ENCODE measurements at places on chromosomes 2 and 18.

DNA sequence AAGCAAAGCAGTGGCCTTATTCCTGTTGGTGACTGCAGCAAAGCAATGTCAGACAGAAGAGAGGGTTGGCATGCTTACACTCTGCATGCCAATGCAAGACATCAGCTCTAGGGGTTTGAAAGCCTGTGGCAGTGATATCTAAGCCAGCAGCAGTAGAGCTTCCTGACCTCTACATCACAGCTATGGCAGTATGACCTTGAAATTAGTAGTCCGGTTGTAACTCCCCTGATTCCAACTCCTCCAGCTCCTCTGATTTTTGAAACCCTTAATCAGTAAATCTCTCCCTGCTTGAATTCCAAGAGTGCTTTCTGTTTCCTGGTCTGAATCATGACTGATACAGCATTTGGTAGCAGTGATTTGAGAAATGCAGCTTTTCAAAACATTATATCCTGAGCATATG lies 60.0 kb upstream of the LRP1B start:
- no peak for DNase-seq

DNA sequence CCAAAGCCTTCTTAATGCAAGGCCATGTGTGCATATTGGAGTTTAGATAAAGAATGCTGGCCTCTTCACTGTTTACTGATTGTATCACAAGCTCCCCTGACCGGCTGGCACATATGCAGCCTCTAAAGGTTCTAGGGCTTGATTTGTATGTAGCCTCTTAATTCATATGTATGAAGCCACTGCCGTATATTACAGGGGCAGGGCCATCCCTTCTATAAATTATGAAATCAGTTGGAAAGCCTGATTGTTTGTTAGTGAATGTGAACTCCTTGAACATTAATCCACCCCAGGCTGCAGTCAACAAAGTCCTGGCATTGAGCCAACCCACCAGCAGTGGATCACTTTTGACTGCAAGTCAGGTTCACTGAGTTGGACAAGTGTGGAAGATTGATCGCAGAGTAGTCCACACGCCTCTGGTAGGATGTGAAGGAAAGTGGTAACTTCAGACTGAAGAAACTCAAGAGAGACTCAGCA lies 61.6 kb upstream of the PARD3B start:
- DNase-seq, result peak; percentile 42

DNA sequence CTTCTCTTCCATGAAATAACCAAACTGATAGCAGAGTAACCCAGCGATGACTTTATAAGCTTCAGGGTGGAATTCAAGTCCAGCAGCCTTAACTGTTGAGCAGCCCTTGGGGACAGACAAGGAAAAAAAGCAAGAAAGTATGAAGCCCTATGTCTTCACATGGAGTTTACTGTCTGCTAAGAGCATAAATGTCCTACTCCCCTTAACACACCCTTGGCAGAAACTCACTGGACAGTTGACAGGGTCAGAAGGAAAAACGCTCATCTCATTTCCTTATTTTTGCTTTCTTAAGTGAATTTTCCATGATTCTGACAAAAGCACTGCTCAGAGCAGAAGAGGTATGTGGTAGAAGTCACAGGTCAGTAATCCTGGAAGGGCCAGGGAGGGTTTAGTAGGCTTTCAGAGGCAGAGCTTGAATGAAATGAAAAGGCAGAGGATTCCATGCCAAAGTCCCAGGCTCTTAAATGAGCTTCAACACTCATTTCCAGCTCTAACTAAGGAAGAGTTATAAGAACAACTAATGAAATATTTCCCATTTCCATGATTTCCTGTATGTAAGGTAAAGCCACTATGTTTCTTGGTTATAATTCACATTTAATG lies 683.3 kb upstream of the KLHL29 start:
- no peak for DNase-seq

DNA sequence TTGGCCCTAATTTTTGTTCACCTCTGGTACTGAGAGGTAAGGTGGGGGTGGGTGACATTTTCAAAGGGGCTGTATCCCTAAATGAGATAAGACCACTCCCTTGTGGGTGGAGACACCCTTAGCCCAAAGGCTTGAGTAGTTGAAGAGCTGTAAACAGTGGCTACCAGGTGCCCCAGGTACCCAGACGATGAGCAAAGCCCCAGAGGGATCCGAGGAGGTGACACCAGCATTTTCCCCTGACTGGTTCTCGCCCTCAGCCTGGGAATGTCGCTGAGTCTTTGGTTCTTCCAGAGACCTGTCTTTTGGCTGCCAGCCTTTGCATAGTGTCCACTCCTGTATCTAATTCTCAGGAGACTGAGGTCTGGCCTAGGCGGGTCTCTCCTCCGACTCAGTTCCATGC lies 36.5 kb downstream of the RRM2 start:
- DNase-seq, result no peak

GRCh38 chr18:36309436-36310391 lies 12.2 kb downstream of the FHOD3 start:
- DNase-seq, result no peak

- no peak for DNase-seq
Observed at GRCh38 chr2:1306687-1307516, 106.4 kb upstream of the TPO start.

GRCh38 chr2:155792666-155793065 lies 539.9 kb downstream of the NR4A2 start:
- DNase-seq, result no peak

- no peak for DNase-seq
Observed at GRCh38 chr2:82120115-82120514, 1815.6 kb upstream of the LRRTM1 start.

- DNase-seq, result no peak
Observed at GRCh38 chr2:169946546-169946945, 119.3 kb downstream of the UBR3 start.

DNA sequence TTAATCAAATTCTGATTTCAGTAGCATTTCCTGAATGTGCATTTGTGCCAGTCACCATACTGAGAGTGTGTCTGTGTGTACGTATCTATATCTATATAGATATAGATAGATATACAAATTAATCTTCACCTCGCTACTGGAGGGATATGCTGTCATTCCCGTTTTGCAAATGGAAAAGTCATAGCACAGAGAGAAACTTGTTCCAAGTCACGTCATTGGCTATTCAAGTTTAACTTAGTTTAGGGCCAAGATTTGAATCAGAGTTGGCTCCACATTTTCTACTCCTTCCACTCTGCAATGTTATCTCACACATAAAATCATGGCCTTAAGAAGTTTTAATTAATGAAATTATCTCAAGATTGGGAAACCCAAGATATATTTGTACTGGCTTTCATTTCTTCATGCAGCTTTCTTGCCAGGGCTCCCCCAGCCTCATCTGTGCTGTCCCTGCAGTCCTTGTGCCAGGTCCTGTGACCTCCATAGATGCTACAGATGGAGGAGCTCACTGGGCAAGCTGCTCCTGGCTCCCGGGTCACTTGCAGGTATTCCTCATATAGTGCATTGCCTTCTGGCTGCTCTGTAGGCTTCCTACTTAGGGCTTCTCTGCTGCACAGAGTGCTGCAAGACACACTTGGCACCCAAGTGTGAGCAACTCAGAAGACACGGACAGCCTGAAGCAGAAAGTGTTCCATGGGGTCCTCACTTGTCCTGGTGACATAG lies 245.8 kb downstream of the KCNS3 start:
- DNase-seq, result no peak

- no peak for DNase-seq
Observed at GRCh38 chr2:155377931-155378444, 679.5 kb downstream of the KCNJ3 start.

DNA sequence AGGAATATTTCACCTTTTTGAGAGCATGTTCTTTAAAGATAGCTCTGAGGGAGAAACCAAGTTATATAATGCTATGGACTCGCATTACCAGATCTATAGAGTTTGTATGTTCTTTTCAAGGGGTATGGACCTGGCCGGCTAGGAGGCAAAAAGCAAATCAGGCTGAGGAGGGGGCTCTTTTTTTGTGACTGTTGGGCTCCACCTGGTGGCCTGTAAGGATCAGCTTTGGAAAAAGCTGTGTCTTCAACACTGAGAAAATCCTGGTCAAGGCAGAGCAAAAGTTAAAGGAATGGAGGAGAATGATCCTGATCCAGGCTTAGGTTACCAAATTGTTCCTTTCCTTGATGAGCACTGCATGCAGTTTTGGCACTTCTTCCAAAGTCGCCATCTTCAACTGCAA lies 180.5 kb downstream of the DIS3L2 start:
- no peak for DNase-seq
